ENCODE measurements at places on chromosomes 2 and 18.

- no peak for DNase-seq
These were observed 94.5 kb upstream of the HS6ST1 start for GRCh38 chr2:128413014-128413717.

DNA sequence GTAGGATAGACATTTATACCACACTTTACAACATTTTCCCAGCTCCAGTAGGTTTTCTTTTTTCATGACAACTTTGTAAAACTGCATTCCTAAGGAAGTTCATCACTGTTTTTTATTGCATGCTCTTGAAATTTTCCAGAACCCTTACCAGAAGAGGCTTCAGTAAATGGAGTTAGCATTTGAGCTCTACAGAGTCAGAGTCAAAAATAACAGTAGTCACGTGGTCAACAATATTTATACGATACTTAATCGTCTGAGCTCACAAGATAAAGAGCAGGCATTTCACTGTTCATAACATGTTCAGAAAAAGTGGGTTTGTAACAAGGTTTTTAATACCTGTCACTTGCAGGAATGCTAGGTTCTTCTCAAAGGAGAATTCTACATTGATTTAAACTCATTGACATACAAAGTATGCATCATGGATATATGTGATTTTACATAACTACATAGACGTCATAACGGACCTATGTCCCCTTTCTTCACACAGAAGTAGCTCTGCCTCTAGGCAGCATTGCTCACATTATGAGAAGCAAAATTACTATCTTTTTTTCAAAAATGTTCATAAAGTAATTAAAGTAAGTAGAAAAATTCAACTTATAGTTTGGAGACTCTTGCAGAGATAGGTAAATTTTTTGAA lies 187.0 kb upstream of the COL3A1 start:
- DNase-seq = no peak

GRCh38 chr2:6919901-6920742 lies 2.9 kb downstream of the RNF144A start:
- DNase-seq = no peak

DNA sequence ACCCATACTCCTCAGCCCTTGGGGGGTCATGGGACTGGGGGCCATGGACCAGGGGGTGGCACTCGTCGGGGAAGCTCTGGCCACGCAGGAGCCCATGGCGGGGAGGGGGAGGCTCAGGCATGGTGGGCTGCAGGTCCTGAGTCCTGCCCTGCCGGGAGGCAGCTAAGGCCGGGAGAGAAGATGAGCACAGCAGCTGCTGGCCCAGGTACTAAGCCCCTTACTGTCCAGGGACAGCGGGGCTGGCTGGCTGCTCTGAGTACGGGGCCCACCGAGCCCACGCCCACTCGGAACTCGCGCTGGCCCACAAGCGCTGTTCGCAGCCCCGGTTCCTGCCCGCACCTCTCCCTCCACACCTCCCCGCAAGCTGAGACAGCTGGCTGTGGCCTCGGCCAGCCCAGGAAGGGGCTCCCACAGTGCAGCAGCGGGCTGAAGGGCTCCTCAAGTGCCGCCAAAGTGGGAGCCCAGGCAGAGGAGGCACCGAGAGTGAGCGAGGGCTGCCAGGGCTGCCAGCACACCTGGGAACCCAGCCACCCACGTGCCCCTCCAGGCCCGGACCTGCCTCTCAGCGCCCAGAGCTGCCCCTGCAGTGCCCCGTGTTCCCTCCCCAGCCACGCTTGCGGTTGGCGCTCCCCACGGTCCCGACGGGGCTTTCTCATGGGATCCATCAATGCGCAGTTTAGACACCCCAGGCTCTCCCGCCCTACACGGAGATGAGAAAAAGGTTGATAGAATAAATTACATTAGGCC lies 33.6 kb upstream of the ZNF236 start:
- no peak for DNase-seq

- DNase-seq = no peak
These were observed 855.1 kb downstream of the TMEM182 start for GRCh38 chr2:103616891-103617290.

- no peak for DNase-seq
These were observed 90.4 kb downstream of the DOCK10 start for GRCh38 chr2:224951723-224952481.

DNA sequence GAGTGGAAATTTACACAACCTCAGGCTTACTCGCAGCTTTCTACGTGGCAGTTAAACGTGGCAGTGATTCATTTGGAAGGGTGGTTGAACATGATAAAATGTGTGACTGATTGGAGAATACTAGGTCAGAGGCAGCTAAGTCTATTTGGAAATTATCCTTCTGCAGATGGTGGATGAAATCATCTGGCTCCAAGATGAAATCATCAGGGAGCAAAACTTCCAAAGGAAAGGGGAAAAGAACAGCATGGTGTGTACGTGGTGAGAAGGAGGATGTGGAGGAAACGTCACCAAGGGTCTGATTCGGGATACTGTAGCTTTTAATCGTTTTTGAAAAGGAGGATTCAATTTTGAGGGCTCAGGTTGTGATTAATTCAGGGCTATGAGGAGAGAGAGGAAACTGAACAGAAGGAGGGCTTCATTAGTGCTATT lies 47.9 kb downstream of the COL3A1 start:
- DNase-seq = no peak

- DNase-seq = no peak
These were observed 55.0 kb downstream of the RPL37A start for GRCh38 chr2:216553482-216554240.

DNA sequence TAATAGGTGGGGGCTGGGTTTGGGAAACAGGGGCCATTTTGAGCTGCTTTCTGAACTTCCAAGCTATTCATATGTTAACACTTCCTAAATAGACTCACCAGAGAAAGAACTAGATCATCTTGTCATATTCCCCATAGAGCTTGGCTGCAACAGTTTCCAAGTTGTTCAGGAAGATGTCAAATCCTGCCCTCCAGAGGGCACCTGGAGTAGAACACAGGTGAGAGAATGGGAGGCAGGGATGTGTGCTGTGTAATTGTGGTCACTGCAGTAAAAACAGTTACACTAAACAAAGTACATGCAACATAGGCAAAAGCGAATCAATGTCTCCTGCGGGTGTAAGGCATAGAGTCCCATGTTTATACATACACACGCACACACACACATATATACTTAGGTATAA lies 34.5 kb upstream of the LRRC30 start:
- DNase-seq = no peak

- DNase-seq = no peak
These were observed 36.3 kb downstream of the SMAD4 start for GRCh38 chr18:51066273-51066672.

- no peak for DNase-seq
These were observed 41.6 kb upstream of the RALBP1 start for GRCh38 chr18:9433671-9434121.

DNA sequence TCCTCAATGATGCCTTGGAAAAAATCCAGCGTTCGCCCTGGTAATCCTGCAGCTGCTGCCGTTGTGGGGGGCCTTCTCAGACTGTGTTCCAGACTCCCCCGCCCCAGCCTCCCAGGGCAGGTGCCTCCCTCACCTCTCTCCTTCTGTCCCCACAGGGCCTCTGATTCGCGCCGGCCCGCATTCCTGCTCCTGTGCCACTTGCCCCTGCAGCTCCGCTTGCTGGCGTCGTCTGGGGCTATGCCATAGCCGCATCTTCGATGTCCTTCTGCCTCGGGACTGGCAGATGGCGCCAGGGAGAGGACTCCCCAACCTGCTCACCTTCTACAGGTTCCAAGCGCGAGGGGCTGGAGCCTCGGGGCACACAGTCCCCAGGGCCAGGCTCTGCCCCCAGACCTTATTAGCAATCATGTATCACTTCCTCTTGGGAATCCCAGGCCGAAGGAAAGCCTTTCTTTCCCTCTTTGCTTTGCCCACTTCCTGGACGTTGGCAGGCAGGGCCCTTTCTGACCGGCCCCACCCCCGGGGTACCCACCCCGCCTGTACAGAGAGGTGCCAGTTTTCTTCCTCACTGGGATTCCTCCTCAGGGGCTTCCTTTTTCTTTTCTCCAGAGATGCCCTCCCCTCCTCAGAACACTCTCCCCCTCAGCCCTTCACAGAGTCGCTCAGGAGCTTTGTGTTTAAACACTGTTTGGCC lies 4.4 kb downstream of the SPATA3 start:
- DNase-seq = no peak

- no peak for DNase-seq
These were observed 134.7 kb upstream of the CCDC150 start for GRCh38 chr2:196504788-196505187.

GRCh38 chr2:4533806-4534205 lies 830.4 kb downstream of the DCDC2C start:
- no peak for DNase-seq

DNA sequence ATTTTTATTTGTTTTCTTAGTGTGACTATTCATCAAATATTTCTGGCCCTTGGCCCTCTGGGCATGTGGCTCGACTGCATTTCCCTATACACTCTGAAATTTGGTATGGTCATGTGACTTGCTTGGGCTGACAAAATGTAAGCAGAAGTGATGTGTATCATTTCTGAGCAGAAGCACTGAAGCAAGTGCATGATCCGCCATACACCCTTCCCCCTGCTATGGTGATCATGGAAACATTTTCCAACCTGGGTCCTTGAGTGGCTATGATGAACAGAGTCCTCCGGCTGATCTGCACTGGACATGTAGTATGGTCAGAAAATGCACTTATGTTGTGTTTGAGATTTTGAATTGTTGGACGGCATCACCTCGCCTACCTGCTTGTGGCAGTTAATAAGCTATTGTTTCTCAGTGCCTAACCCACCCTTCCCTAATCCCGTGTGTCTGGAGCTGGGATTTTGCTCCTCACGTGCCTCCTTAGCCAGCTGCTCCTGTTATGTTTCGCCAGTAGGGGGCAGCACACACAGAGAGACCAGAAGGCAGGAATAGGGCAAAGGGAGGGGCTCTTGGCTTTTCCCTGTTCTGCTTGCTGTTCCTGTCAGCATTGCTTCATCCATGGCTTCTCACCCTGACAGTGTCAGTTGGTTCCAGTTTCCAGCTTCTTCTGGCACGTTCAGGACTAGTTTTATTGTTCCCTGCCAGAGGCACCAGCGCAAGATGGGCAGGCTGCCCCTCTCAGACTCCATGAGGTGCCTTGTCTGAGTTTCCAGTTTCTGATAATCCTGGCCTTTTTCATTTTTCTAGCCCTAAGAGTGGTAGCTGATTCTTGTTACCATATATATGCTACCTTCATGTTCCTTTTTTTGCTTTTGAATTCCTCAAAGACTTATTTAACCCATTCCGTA lies 207.4 kb downstream of the ARL6IP6 start:
- peak; percentile 35 for DNase-seq

GRCh38 chr2:143600116-143600515 lies 470.9 kb downstream of the ARHGAP15 start:
- no peak for DNase-seq

- no peak for DNase-seq
These were observed 12.1 kb downstream of the ADAM17 start for GRCh38 chr2:9543557-9543956.

- DNase-seq = no peak
These were observed 18.6 kb downstream of the GAREM2 start for GRCh38 chr2:26191316-26192159.

GRCh38 chr2:126662621-126663020 lies 6.7 kb downstream of the GYPC start:
- no peak for DNase-seq

DNA sequence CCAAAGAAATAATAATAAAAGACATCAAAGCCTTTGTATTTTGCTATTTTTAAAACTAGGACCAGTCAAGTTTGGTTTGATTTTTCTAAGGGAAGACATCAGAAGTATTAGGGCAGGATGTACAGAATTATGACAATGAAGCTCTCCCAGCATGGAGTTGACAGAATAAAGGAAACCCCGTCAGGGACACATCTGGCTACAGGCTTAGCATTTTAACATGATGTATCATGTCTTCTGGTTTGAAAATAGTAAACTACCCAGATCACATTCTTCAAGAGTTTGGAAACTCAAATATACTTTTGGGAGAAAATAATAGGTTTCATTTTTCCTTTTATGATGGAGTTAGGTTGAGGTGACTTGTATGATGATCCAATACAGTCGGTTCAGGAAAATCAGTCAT lies 552.0 kb upstream of the CDH2 start:
- DNase-seq = no peak

GRCh38 chr18:37341473-37342086 lies 224.0 kb downstream of the CELF4 start:
- no peak for DNase-seq

- DNase-seq = no peak
These were observed 991.9 kb upstream of the CHAC2 start for GRCh38 chr2:52775674-52776073.

- no peak for DNase-seq
These were observed 145.0 kb upstream of the OSR1 start for GRCh38 chr2:19503406-19503805.

GRCh38 chr2:224781400-224781799 lies 65.2 kb upstream of the CCDC195 start:
- no peak for DNase-seq

- DNase-seq = no peak
These were observed 39.2 kb downstream of the UNC50 start for GRCh38 chr2:98647636-98648035.

DNA sequence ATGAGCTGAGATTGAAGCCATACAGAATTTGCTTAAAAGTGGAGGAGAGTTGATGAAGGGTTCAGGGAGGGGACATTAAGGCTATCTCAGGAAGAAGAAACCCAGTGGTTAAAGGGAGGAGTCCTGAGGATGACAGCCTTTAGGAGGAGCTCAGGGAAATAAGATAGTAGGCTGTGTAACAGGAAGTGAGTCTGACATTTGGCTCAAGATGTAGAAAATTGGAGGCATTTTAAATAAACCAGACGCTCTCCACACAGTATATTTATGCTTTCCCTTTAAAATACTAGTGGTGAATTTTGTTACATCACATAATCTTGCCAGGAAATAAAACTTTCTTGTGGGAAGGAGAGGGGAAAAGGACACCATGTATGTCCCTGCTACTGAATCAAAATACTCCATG lies 11.6 kb downstream of the KCNH7 start:
- no peak for DNase-seq

DNA sequence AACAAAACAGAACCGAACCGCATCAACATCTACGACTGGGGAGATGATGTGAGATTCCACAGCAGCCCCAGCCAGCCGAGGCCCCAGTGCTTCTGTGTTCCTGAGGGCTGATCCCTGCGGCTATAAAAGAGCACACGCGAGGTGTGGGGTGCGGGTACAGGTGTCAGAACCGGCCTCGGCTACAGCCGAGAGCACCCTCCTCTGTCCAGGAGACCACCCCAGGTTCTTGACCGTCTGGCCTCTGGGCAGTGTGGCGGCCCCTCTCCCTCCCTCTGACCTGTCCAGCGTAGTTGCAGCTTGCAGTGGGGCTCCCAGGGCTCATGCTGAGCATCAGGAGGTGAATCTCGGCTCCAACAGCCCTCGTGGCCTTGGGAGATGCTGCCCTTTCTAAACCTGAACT lies 23.7 kb downstream of the RTP5 start:
- peak; percentile 8 for DNase-seq

- DNase-seq = no peak
These were observed 66.0 kb downstream of the PAX3 start for GRCh38 chr2:222232839-222233238.

GRCh38 chr2:139439100-139439499 lies 658.9 kb upstream of the NXPH2 start:
- no peak for DNase-seq

DNA sequence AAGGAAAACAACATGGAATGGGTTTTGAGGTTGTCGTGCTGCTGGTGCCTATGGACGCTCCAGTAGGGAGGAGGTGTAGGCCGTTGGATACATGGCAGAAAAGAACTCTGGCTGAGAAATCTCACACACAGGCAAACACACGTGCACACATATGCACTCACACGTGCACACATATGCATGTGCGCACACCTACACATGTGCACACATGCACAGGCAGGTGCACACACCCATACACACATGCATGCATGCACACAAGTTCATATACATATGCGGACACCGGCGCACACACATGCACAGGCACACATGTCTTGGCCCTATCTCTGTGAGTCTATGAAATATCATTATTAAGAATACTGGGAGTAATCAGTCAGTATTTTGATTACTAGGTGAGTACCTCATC lies 150.4 kb downstream of the LRRC30 start:
- no peak for DNase-seq
